ENCODE measurements at places on chromosomes 7 and 10.

- DNase-seq, result no peak
Observed at GRCh38 chr10:89830624-89831023, 129.2 kb downstream of the KIF20B start.

GRCh38 chr7:31825576-31825975, 138.6 kb downstream of the PPP1R17 start:
- DNase-seq, result no peak

DNA sequence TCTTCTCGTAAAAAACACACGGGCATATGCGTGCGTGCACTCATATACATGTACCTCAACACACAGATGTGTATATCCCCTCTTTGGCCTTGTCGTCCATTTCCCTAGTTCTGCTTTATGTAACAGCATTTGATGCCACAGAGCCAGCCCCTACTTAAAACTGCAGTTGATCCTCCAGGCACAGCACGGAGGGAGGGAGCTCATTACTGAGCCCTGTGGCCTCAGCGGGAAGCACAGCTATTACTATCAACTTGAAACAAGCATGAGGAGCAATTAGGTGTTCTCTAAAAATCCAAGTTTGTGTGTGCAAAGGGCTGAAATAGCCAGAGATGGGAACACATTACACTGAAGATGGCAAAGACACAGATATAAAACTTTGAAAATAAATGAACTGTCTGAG, 580.9 kb downstream of the GLRX3 start:
- no peak for DNase-seq

GRCh38 chr7:73446682-73447081, 13.1 kb downstream of the FZD9 start:
- DNase-seq, result no peak

DNA sequence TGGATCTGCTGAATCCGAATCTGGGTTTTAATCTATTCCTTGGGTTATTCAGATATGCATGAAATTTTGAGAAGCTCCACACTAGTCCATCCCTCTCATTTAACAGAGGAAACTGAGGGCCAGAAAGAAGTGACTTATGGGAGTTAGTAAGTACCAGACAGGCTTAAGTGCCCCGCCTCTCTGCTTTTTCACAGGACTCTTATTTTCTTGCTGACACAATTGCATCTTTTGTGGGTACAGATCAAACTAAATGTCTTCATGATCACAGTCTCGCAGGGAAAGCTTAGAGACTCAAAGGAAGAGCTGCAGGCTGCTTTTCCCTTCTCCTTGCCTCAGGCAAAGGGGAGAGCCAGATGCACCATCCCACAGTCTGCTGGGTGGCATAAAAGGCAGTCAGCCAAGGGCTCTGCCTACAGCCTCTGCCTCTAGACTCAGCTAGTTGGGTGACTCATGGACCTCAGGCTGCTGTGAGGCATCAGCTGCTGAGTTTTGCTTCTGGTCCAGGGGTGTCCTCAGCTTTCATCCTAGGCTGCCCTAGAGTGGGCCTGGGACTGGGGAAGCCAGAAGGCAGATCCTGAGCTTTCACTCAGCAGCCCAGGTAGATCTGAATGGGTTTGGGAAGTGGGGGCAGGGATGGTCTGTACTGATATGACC, 11.6 kb downstream of the GOLGA7B start:
- no peak for DNase-seq

DNA sequence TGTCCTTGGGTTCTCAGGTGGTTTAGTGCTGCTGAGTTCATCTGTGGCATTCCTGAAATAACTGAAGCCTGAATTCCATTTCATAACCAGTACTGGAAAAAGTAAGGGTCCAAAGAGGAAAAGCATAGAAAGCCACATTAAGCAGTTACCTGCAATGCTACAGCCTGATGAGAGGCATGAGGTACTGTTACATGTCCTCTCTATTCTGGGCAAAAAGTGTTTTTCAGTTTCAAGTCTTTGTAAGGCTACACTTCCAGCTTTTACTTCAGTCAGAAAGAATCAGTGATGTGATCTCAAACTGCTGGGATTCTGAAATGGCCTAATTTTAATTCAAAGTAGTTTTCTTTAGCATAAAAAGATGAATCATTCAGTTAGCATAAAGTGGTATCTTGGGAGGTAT, 369.5 kb downstream of the PHF14 start:
- no peak for DNase-seq

- no peak for DNase-seq
Observed at GRCh38 chr7:144885478-144885877, 49.6 kb upstream of the TPK1 start.
